ENCODE measurements at places on chromosomes 3 and 15.

DNA sequence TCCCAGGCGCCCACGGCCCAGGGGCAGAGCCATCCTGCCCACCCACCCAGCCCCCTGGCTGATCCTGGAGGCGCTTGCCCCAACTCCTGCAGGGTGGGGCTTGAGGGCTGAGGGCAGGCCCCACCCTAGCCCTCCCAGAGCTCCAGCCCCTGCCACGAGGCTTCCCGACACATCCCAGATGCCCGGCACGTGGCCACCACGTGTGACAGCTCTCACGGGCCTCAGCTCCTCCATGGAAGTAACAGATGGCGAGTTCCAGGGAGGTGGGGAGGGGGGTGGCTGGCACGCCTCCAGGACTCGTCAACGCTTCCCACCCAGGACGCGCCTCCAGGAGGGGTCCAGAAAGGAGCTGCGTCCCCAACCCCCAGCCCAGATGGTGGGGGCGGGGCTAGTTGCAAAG lies 29.1 kb downstream of the PLXND1 start:
- DNase-seq = no peak

DNA sequence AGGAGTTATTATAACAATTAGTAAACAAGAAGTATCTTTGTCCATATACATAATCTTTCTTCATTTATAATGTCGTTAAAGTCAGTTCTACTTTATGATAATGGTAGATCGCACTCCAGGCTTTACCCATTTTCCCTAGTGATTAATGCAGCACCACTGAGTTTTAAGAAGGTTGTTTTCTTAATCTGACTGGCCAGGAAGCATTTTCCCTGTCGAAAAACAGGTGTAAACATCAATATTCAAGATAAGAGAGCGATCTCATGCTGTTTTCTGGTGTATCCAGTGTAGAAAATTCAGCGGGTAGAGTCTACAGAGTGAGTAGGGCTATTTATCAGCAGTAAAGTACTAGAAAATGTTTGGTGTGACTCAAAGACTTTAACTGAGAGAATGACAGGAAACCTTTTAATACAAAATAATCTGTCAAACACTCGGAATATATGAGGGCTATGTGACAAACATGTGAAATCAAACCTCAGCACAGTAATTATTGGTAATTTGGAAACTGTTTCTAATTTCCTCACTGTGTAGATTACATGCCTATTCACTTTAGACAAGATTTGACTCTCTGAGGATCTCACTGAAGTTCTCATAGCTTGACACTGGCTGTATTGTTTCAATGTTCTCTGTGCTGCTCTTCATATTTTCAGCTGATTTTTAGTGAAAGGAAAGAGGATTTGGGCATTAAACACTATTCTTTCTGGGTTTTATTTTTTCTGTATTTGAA lies 1013.2 kb downstream of the VGLL3 start:
- DNase-seq = no peak

DNA sequence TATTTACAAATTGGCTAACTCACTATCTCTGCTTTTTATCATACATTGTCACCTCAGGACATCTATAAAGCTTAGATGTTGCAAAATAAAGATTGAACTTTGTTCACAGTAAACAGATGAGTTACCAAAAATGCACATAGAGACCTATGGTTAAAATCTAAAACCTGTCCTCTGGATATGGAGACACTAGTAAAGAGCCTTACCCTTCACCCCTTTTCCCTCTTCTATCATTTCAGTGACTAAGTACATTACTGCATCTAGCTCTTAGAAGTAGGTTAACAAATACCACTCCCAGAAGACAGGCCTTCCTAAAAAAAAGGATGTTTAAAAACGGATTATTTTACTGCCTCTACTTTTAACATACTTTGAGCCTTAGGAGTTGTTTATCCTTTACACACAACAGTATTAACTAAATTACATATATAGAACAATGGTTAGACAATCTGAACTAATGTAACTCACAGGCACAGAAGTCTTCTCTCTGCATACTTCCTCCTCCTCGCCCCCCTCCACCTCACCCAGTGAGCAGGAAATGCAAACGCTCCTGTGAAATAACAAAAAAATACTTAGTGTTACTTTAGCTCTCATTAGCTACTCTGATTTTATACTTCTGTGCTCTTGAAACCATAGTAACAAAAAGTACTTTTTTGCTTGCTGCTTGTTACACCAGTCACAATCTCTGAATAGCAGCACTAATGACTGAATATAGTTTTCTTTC lies 23.3 kb downstream of the IREB2 start:
- no peak for DNase-seq

- DNase-seq = no peak
Measured at GRCh38 chr3:174784206-174784934, 74.8 kb upstream of the NAALADL2 start.

DNA sequence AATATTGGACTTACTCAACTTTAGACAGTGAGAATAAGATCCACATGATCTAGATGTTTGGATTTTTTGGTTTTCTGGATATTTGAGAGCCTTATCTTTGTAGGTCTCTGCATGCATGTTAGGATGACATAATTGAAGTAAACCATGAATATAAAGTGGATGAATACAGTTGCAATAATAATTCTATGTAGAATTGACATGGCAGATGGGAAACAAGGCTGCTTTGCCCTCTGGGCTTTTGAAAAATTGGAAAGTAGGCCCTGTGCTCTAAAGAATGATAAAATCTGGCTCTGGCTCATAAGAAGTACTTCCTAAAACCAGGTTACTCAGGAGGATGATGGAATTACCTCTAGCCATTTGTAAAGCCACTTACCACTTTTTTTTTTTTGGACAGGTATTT lies 86.9 kb downstream of the ZNF609 start:
- no peak for DNase-seq

- DNase-seq = no peak
Measured at GRCh38 chr3:126952261-126952982, 30.5 kb upstream of the PLXNA1 start.

- DNase-seq = no peak
Measured at GRCh38 chr3:108046247-108046646, 44.6 kb downstream of the CD47 start.

DNA sequence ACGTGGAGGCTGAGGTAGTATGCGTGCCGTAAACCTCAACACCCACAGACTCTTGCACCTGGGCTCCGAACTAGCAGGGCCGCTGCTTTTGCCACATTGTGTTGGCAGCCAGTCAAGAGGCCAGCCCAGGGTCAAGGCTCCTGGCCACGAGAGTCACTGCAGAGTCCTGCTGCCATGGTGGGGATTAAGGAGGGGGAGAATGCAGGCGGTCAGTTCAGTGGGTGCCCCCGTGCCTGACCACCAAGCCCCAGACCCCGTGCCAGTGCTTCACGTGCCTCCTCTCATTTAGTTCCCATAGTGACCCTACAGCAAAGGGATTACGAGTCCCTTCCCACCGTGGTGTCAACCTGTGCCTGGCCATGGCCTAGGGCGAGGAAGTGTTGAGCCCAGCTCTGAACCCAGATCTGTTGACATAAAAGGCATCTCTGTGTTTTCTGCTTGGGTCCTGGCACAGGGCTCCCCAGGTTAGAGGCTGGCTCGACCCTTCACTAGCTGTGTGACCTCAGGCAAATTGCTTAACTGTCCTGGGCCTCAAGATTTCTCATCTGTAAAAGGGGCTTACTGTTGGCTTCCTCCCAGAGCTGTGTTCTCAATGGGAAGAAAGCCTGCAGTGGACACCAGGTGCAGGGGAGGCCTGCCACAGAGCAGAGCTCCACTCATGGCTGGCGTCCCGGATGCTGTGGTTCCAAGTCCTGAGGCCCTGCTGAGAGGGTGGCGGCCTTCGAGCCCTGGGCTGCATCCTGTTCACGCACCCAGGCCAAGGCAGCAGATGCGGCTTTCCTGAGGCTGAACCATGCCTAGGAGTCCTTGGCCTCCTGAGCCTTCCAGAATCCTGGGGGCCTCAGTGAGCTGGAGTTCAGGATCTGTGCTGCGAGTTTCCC lies 32.8 kb downstream of the FBLN2 start:
- DNase-seq = no peak

DNA sequence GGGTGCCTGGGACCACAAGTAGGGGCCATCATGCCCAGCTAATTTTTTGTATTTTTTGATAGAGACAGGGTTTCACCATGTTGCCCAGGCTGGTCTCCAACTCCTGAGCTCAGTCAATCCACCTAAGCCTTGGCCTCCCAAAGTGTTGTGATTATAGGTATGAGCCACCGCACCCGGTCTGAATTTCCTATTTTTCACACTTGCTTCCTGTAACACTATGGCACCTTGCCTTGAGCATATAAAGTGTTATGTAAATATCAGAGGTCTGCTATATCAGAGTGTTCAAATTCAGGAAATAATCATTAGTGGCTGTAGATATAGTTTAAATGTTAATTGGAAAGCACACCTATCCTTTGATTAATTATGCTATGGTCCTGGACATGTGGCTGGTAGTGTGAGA lies 165.2 kb downstream of the KCNAB1 start:
- no peak for DNase-seq

GRCh38 chr3:134357914-134358811 lies 16.1 kb downstream of the AMOTL2 start:
- no peak for DNase-seq

GRCh38 chr3:192883512-192883911 lies 34.1 kb downstream of the MB21D2 start:
- no peak for DNase-seq

GRCh38 chr3:162354356-162354755 lies 857.7 kb downstream of the OTOL1 start:
- no peak for DNase-seq

GRCh38 chr3:15933439-15934139 lies 135.8 kb upstream of the ANKRD28 start:
- DNase-seq = no peak

- no peak for DNase-seq
Measured at GRCh38 chr15:44570361-44570760, 33.4 kb downstream of the EIF3J start.

- no peak for DNase-seq
Measured at GRCh38 chr3:125609384-125609783, 14.1 kb upstream of the OSBPL11 start.

DNA sequence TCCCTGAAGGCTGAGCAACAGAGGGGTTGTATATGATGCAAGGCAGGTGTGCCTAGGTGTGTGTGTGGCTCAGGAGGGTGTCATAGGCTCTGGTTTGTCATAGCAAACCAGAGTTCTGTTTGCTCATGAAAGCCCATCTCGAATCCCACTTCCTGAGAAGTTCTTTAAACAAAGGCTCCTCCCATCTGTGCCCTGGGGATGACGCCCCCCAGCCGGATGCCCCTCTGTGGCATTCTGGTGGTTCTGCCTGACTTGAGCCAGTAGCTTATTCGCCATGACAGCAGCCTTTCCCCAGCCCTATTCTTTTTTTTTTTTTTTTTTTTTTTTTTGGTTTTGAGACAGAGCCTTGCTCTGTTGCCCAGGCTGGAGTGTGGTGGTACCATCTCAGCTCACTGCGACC lies 45.4 kb downstream of the PDIA5 start:
- DNase-seq = no peak

- peak; percentile 66 for DNase-seq
Measured at GRCh38 chr3:127791221-127791913, 30.9 kb downstream of the MGLL start.

- DNase-seq = no peak
Measured at GRCh38 chr3:133611534-133611933, 38.0 kb downstream of the CDV3 start.

DNA sequence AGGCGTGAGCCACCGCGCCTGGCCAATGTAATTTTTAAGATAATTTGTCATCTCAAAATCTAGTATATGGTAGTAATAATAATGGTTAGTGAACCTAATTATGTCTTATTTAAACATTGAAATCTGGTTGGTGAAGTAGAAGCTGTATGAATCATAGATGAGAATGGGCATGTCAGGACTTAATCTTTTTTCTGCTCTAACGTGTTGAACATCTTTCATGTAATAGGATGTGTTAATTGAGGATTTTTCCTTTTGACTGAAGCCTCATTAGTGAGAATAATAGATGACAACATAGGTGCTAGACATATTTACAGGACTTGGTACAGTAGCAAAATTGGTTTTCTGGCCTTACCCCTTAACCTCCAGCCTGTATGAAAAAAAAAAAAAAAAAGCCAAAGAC lies 835.6 kb downstream of the IGSF11 start:
- no peak for DNase-seq

DNA sequence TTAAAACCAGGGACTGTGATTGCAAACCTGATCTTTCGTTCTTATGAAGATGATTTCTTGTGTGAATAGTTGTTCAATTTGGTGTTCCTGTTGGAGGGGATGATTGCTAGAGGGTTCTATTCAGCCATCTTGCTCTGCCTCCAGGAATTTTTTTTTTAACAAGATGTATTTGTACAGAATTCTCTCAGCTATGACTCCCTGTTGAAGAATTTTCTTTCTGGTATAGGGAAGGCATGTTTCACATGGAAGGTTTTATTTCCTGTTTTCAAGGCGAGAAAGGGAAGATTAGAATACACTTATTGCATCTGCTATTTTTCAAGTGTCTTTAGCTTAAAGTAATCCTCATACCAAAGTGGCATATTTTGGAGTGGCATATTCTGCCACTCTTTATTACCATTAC lies 5.6 kb upstream of the LRRC34 start:
- no peak for DNase-seq

DNA sequence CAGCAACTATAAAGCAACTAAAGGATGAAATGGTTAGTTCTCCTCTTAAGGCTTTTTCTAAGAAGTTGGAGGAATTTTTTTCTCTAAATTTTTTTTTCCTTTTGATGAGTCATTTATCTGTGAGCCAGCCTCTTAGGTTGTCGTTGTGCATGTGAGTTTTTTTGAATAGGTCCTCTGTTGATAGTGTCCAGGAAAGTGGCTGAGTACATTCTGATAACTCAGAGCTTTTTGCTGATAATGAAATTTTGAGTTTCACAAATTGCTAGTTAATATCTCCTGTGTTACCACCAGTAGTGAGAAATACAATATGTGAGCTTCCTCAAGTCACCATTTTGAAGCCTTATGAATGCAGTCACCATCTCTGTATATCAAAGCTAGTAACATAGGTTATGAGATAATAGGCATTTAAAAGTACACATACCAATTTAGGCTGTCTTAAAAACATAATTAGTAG lies 7.1 kb upstream of the LXN start:
- DNase-seq = no peak

GRCh38 chr15:44194323-44195150 lies 534 bp downstream of the FRMD5 start:
- peak; percentile 30 for DNase-seq

DNA sequence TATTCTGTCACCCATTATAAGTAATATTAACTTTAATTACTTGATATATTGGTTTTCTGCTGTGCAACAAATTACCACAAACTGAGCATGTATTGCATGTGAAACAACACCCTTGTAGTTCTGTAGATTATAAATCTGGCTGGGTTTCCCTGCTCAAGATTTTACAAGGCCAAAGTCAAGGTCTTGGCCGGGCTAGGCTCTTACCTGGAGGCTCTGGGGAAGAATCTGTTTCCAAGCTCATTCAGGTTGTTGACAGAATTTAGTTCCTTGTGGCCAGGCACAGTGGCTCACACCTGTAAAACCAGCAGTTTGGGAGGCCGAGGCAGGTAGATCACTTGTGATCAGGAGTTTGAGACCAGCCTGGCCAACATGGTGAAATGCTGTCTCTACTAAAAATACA lies 16.3 kb downstream of the TIMMDC1 start:
- DNase-seq = no peak

- DNase-seq = no peak
Measured at GRCh38 chr3:133159498-133160475, 121.6 kb downstream of the TMEM108 start.

- DNase-seq = no peak
Measured at GRCh38 chr15:66815318-66815717, 113.3 kb downstream of the SMAD6 start.

- DNase-seq = no peak
Measured at GRCh38 chr15:89137926-89138325, 49.7 kb downstream of the ABHD2 start.

All from GM12891 (cell line).